ENCODE measurements at places on chromosomes 5 and 9.

GRCh38 chr9:37468620-37469019 is 3.4 kb upstream of the ZBTB5 start:
- no peak for DNase-seq

DNA sequence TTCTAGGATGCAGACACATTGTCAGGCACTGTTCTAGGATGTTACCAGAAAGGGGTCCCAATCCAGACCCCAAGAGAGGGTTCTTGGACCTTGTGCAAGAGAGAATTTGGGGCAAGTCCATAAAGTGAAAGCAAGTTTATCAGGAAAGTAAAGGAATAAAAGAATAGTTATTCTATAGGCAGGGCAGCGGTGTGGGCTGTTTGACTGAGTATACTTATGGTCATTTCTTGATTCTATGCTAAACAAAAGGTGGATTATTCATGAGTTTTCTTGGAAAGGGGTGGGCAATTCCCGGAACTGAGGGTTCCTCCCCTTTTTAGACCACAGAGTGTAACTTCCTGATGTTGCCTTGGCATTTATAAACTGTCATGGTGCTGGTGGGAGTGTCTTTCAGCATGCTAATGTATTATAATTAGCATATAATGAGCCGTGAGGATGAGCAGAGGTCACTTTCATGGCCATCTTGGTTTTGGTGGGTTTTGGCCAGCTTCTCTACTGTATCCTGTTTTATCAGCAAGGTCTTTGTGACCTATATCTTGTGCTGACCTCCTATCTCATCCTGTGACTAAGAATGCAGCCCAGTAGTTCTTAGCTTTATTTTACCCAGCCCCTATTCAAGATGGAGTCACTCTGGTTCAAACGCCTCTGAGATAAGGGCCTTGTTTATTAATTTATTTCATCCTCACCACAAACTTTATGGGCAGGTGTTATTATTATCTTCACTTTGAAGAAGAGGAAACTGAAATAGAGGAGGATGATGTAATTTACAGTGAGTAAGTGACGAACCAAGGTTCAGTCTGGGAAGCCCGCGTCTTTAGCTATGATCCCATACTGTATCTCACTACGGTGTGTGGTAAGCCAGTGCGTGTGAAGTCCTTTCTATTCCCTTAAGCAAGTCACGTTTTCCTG is 186.0 kb upstream of the KLF4 start:
- DNase-seq, result no peak

DNA sequence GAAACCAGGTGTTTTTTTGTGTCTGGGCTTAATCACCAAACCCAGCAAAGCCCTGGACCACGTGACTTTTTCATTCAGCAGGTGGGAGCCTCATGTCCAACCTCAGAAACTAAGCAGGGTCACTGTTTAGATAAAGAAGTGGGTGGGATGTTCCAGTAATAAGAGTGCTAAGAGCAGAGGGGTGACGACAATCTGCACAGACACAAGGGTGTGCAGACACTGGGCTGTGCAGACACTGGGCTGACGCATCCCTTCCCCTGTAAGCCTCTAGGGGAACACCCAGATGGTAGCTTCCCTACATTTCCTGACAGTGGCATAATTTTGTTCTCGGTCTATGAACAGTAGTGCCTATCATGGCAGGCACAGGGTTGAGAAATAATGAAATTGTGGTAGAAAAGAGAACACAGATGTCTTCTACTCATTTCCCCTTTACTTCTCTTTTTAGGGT is 85.1 kb downstream of the SAXO1 start:
- no peak for DNase-seq

GRCh38 chr5:3321119-3321760 is 274.4 kb upstream of the IRX1 start:
- no peak for DNase-seq

GRCh38 chr9:114947058-114947457 is 16.7 kb upstream of the TNFSF8 start:
- DNase-seq, result no peak

- DNase-seq, result no peak
Measured at GRCh38 chr5:523441-524222, 617 bp downstream of the SLC9A3 start.

DNA sequence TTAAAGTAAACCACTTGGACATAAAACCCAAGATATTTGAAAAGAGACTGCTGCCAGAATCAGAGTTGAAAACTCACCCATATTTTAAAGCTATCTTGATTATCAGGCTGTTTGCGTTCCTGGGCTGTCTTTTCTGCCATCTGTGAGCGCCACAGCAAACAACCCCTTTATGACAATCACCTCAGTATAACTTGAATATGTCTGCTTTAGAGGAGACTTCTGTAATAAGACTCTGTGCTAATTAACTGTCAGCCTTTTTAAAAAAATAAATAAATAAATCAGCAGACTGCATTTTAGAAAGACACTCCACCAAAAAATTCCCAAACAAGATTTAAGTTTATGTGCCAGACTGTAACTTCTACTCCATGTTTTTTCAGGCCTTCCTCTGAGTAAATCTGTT is 375.7 kb upstream of the CCNH start:
- no peak for DNase-seq

DNA sequence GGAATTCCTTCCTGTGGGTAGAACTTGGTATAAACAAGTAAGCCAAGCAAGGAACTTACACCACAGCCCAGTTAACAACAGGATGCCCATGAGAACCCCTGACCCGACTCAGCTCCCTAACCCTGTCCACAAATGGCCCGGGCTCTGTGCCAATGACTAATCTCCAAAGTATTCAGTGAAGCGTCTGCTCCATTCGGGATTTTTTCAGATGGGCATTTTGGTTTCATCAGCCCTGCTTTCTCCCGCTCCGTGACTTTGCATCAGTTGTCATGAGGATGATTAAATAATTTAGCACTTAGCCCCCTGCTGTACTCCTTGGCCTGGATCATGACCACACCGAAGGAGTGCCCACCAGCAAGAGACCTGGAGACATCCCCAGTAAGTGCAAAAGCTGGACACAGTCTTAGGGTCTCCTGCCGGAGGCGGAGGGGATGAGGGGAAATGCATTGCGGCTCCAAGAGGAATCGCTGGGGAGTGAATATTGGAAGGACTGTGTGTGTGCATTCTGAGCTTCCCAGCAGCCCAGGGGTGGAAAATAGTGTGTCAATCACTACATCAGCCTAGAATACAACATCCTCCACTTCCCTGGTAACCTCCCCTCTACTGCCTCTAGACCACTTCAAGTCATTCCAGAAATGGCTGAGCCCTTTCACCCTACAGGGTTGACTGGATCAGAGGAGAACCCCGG is 41.4 kb upstream of the DNAH5 start:
- no peak for DNase-seq

- DNase-seq, result no peak
Measured at GRCh38 chr5:109511980-109512734, 102.4 kb upstream of the PJA2 start.

DNA sequence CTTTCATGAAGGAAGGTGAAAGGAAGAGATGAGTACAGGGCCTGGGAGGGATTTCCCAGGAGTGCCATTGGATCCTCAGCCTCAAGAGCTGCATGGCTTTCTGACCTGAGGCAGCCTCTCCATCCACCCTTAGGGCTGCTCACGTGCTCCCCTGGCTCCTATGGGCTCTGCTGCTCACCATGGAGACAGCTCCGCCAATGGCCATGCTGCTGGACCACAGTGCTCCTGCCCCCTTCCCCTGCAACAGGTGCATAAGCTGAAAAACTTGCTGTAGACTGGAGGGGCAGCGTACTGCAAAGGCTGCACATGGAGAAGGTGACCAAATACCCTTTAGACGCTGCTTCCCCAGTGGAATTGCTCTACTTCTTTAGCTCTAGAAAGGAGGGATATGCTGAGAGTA is 112.7 kb upstream of the PANK3 start:
- DNase-seq, result no peak

GRCh38 chr9:123375469-123376132 is 19.6 kb downstream of the CRB2 start:
- DNase-seq, result no peak

- no peak for DNase-seq
Measured at GRCh38 chr9:76576344-76576743, 117.4 kb downstream of the GCNT1 start.

DNA sequence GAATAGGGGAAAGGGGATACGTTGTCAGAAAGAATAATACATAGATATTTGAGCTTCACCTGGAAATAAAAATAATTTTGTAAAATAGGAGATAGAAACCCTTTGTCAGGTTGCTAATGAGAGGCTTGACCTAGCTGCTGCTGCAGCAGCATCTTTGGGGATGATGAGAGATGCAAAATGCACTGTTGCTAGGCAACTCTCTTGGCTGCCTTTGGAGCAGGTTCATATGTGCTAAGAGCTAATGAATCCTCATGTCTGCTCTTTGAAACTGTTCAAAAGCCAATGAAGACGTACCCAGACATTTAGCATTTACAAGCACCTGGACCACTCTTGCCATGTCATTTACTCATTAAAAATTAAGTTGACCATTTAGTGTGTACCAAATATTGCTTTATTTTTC is 121.7 kb downstream of the FOCAD start:
- no peak for DNase-seq

GRCh38 chr9:17453751-17454150 is 125.1 kb upstream of the SH3GL2 start:
- DNase-seq, result no peak

DNA sequence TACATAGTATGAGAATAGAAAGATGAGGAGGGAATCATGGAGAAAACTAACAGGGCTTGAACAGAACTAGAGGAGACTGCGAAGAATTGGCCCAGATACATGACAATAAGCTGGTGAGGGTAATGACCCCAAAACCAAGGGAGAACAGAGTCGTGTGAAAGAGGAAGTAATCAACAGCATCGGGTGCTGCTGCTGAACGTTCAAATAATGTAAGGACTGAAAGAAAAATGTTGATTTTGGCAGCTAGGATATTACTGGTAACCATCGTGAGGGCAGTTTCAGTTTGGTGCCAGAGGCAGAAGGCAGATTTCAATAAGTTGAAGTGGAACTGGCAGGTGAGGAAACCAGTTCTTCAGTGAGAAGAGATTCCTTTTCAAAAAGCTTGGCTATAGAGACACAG is 66.8 kb upstream of the SMC2 start:
- no peak for DNase-seq

DNA sequence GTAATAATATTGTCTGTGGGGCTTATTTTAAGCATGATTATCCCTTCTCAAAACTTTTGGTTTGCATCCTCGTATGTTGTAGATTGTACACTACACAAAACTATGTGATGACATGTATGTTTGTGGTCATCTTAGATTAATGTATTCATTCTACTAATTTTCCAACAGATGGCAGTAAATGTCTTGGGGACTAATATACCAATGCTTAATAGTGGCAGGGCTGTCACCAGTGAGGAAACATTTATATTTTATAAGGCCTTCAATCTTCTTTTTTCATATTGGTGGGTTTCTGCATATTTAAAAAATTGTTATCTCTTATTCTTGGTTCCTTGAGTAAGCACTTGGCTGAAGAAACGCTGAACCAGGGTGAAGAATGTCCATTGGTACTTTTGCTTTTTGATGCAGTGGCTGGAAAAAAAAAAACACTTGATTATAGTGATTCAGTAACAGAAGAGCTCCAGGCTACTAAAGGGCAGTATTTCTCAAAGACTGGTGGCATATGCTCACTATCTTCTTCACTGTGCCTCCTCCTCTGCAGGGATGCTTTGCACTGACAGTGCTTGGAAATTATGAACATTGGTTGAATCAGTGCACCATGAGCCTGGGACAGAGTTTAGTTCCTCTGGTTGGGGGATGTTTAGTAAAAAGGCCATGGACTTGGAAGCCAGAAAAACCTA is 530.3 kb downstream of the RASEF start:
- DNase-seq, result no peak

GRCh38 chr5:121090822-121091221 is 626.7 kb downstream of the PRR16 start:
- DNase-seq, result no peak

GRCh38 chr9:136648751-136649150 is 14.0 kb upstream of the EGFL7 start:
- DNase-seq, result no peak

- DNase-seq, result no peak
Measured at GRCh38 chr5:88776692-88777091, 106.3 kb downstream of the MEF2C start.

- no peak for DNase-seq
Measured at GRCh38 chr5:92519811-92520632, 1061.0 kb downstream of the NR2F1-AS1 start.

DNA sequence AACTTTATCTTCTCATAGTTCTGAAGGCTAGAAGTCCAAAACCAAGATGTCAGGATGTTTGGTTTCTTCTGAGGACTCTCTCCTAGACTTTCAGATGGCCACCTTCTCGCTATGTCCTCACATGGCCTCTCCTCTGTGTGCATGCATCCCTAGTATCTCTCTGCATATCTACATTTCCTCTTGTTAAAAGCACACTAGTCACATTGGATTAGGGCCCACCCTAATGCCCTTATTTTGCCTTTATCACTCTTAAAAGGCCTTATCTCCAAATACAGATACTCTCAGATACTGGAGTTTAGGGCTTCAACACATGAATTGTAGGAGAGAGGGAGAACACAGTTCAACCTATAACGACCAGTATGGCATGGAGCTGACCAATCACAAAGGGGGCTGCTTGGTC is 151.7 kb downstream of the PRELID2 start:
- DNase-seq, result no peak

GRCh38 chr9:90702441-90702955 is 59.9 kb upstream of the DIRAS2 start:
- no peak for DNase-seq

- no peak for DNase-seq
Measured at GRCh38 chr5:15763754-15764153, 263.8 kb downstream of the FBXL7 start.

- peak; percentile 55 for DNase-seq
Measured at GRCh38 chr5:5523066-5523505, 100.6 kb downstream of the ICE1 start.

DNA sequence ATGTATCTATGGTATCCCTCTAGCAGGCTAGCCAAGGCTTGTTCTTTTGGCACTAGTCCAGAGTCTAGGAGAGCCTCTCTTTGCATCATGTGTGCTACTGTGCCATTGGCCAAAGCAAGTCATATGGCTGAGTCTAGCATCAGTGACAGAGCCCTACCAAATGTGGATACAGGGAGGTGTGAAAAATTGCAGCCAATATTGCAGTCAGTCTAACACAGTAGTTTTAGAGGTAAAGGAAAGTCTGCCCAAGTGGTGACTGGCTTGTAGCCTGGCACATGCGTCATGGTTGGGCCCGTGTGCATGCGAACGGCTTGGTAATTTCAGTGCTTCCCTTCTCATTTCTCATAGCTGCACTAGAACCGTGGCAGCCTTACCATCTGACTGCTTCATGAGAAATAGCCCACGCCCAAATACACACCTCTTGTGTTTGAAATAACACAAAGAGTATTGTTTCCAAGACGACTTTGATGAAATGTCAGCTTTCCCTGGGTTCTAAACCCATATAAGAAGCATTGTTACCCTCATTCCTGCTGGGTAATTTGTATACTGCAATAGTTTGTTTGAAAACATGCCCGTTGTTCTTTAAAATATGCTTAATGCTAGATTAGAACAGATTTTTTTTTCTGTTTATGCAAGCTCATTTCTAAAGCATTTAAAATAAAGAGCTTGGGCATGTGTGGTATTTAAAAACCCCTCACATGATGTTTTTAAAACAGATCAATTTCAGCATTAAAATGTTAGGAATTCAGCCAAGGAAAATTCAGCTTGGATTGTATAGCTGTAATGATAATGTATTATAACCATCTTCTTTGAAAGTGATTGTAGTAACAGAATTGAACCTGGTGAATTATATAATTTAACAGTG is 113.2 kb downstream of the TLE4 start:
- DNase-seq, result no peak

All from naive thymus-derived CD4-positive, alpha-beta T cell (primary cell).